ENCODE measurements at places on chromosomes 13 and 19. TPM values are rescaled to one million over a fixed set of nuclear protein-coding genes. Genes with fewer than 3 reads are reported as not detected.

GRCh38 chr13:49410477-49410876 lies 33.4 kb downstream of the CAB39L start:
- no peak for DNase-seq

GRCh38 chr19:48629599-48630295 lies 7.4 kb downstream of the DBP start:
- peak; percentile 83 for DNase-seq

- no peak for DNase-seq
Measured at GRCh38 chr19:11480715-11481533, at the start of gene ELAVL3. ELAVL3 (minus strand) TSS chr19:11481046; CDS start chr19:11480608, 438 bp downstream.

DNA sequence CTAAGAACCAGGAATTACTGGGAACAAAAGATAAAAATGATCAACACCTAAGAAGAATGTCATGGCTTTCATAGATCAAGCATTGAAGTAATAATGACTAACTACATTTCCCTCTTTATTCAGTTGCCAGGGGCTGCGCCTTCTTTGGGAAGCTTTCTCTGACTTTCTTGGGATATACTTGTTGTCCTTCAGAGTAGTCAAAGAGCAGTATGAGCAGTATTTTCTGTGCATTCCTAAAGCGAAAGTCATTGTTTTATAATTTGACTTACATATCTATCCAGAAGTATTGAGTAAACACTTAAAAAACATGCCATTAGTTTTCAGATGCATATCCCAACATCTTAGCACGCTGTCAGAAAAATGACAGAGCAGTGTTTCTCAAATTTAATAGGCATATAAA lies 2412.4 kb downstream of the PCDH9 start:
- peak; percentile 15 for DNase-seq

FUT6 gene
- not detected for total RNA-seq

GRCh38 chr19:34189199-34189916 lies 17.1 kb downstream of the LSM14A start:
- DNase-seq: no peak

DNA sequence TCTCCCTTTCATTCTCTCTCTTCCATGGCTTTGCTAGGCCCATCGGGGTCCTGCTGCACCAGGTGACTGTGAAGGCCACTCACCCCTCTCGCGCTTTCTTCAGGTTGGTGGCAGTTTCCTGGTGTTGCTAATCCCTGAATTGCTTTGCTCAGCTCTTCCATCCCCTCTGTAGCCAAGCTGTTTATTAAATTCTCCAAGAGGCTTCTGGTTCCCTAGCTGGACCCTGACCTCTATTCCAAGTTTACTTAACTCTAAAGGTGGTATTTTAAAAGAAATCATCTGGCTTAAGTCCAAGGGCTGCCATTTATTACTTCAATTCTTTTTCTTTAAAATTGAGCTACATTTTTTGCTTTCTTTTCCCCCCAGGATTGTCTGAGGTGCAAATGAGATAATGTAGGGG lies 32.7 kb upstream of the MICU2 start:
- no peak for DNase-seq

OVOL3 gene
- not detected for total RNA-seq

IL11 gene
- total RNA-seq: 0.66 TPM

DNA sequence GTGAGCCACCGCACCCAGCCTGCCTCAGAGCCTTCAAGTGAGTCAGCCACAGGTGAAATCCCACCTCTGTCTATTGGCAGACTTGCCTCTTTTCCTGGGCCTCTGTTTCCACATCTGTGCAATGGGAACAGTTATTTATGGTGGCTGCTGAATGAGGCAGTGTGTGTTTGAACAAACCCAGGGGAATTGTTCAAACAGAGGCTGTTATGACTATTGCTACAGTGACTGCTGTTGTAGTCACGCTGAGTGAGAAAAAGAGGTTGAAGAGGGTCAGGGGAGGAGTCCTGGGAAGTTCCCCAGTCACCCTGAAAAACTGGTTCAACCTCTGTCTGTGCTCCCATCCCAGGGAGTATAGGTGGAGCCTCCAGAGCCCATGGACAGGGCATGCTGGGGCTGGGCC lies at the start of gene CEACAM19:
CEACAM19 (plus strand) TSS at position 83 of the 400 bp plus-strand sequence. CDS start 450 bp downstream, outside the sequence.
- no peak for DNase-seq

RAB20 gene
- 5.6 TPM for total RNA-seq

CYP2A6 gene
- total RNA-seq: not detected

KASH5 gene
- total RNA-seq: not detected

GRCh38 chr13:112509190-112509589 lies 78.8 kb downstream of the TUBGCP3 start:
- DNase-seq: no peak

DNA sequence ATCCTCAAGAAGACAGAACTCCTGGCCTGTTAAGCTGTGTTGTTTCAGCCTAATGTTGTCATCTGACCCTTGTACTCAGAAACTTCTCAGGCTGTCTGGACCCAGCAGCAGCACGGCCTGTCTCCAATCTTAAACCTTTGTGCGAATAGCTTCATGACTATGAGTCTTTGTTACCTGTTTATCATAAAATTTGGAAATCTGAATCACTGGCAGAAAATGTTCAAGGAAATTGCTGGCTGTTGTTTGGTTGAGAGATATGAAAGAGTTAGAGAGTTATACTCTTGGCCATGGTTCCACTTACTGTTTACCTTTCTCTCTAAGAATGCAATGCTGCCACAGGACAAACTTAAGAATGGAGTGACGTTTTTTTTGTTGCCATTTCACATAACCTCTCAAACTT lies 59.6 kb downstream of the EFNB2 start:
- no peak for DNase-seq

DNA sequence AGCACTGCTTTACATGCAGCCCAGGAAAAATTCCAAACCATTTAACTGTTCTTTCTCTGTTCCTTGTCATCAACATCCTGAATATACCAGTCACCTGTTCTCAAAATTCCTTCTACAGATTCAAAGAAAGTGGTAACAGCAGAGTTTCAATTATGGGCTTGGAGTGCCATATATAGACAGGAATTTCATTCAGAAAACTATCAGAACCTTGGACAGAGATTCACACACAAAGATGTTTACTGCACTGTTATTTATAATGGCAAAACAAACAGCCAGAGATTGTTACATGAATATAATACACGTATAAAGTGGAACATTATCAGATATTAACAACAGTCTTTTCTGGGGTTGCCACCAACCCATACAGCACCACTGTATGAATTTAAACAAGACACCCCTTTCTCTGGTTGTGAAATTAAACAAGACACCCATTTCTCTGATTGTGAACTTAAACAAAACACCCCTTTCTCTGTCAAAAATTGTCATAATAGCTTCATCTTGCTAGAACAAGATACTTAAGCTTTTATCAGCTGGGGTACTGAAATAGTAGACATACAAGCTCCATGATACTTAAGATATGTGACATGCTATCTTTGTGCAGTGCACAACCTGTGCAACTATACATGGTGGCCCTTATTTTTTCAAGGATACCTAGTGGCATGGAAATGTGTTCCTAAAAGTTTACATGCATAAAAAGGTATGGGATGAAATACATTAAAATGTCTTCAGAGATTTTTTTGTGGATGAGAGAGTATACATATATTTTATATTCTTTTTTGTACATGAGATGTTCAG lies 12.6 kb downstream of the CACNA1A start:
- no peak for DNase-seq

DNA sequence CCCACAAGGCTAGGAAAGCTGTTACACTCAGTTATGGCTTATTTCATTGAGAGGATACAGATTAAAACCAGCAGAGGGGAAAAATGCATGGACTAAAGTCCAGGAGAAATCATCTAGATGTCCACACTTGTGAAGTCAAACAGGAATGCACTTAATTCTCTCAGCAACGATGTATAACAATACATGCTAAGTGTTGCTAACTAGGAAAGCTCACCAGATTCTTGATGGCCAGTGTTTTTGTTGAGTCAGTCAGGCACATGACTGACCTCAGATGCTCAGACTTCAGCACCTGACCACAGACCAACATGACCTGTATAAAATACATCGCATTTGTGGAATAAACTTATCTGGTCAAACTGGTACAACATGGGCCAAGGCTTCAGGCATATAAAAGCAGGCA lies 470.2 kb upstream of the PRR20A start:
- no peak for DNase-seq

GRCh38 chr13:101618440-101619187 lies 166.1 kb downstream of the ITGBL1 start:
- no peak for DNase-seq

- DNase-seq: peak; percentile 81
Measured at GRCh38 chr19:18436671-18437490, 1.1 kb downstream of the ISYNA1 start.

- no peak for DNase-seq
Measured at GRCh38 chr13:30115257-30115600, 192.1 kb downstream of the KATNAL1 start.

GRCh38 chr13:106348075-106348840 lies 187.2 kb downstream of the EFNB2 start:
- peak; percentile 73 for DNase-seq

DNA sequence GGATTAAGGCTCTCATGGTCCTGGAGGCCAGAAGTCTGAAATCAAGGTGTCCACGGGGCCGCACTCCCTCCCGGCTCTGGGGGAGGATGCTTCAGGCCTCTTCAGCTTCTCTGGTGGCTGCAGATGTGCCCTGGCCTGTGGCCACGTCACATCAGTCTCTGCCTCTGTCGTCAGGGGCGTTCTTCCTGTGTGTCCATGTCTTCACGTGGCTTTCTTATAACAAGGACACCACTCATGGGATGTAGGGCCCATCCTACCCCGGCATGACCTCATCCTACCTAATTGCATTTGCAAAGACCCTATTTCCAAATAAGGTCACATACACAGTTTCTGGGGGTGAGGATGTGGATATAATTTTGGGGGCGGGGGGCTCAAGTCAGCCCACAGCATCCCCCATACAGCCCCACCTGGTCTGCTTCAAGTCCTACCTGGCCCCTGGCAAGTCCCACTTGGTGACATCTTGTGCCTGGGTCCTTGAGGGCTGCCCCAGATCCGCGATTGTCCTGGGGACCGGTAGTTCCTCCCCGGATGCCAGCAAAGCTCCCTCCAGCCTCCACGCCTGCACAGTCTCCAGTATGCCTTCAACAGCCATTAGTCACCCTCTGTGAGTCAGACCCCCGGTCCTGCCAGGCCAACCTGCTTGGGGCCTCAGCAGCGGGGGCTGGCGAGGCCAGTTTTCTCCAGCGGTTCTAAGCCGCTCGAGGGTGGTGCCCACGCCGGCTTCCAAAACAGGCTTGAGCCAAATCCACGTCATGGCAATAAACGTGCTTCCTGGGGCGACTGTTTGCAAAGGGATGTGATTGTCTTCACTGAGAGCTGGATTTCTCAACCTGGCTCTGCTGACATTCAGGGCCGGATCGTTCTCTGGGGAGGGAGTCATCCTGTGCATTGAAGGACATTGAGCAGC lies 32.2 kb downstream of the MYO9B start:
- peak; percentile 97 for DNase-seq

SNAPC2 gene
- 11.4 TPM for total RNA-seq

TIMM13 gene
- 27.6 TPM for total RNA-seq

PTGIR gene
- 16.5 TPM for total RNA-seq

UBAC2 gene
- 29.5 TPM for total RNA-seq

NCR1 gene
- total RNA-seq: not detected

IGFLR1 gene
- 0.51 TPM for total RNA-seq

ELSPBP1 gene
- not detected for total RNA-seq

GRCh38 chr13:95763601-95764000 lies 86.7 kb downstream of the DNAJC3 start:
- no peak for DNase-seq

- DNase-seq: no peak
Measured at GRCh38 chr19:48961051-48961649, 4.0 kb upstream of the FTL start.

DNA sequence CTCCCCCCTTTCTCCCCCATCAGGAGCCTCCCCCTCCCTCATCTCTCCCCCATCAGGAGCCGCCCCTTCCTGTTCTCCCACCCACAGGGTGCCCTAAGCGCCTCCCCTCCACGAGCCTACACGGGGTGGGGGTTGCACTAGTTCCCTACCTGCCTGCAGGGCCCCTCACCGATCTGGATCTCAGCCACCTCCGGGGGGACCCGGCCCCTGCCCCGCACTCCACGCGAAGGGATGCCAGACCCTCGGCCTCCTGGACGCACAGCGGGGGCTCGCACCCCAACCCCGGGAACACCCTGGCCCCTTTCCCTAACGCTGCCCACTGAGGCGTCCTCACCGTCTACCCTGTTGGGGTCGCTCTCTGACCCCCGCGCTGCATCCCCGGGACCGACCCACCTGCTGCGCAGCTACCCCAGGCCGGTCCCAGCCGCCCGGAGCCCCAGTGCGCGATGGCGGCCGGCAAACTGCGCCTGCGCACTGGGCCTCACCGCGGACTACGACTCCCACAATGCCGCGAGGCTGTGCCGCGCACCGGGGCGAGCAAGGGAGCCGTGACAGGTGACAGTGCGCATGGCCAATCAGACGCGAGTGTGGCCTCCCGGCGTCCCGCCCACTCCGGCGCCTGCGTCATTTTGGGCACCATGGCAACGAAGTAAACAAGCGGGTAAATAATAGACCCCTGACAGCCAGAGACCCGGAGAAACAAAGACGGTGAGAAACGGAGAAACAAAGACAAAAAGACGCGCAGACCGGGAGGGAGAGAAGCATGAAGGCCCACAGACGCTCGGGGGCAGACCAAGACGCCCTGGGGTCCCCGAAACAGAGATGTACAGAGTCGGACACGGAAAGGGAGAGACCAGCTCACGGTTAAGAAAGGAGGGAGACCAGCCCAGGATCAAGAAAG lies at the start of gene ZSCAN18:
ZSCAN18 (minus strand) TSS at position 451 of the 901 bp plus-strand sequence. CDS start 7,964 bp downstream, outside the sequence.
- peak; percentile 96 for DNase-seq

ACP5 gene
- 1.2 TPM for total RNA-seq

RFC3 gene
- 3.1 TPM for total RNA-seq

CEACAM20 gene
- total RNA-seq: not detected

ZNF823 gene
- 4.9 TPM for total RNA-seq

DNA sequence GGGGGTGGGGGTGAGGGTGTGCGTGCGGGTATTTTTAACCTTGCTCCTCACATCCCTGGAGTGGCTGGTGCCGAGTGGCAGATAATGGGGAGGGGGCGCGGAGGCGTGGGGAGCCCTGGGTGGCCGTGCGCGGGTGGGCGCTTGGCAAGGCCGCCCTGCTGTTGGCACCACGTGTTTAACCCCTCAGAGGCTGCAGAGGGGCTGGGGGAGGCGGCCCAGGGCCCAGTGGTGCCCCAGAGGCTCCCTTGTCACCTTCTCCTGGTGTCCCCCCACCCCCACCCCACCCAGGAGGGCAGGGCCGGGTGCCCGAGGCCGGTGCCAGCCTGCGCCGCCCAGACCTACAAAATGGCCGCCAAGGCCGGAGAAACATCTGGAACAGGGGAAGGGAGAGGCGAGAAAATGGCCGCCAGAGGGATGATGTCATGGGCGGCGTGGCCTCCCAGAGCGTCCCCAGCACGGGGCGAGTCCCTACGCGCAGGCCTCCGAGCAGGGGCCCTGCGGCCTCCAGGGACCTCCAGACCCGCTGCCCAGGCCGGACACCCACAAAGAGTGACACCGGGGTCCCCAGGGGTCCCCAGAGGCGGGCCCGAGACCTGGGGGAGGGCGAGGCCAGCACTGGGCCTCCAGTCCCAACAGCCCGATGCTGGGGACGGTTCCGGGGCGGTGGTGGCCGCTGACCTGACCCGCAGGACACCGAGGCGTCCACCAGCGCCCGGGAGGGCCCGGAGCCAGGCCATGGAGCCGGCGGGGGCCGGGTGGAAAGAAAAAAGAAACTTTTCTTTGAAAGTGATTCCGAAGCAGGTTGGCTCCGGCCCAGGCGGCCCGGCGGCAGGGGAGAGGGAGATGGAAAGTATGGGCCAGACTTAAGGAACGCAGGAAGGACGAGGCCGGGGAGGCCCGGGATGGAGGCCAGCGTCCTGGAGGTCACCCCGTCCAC lies 38.2 kb downstream of the NFIC start:
- DNase-seq: peak; percentile 88

Measured in fibroblast of lung (primary cell).